Coronary artery (tissue), 2 donors: ENCODE measurements at places on chromosomes 16 and 17.

GRCh38 chr16:73053364-73054124 is 5.6 kb upstream of the ZFHX3 start:
- no peak for DNase-seq

GRCh38 chr17:81666092-81666341 is 388 bp downstream of the OXLD1 start:
- DNase-seq = no peak

DNA sequence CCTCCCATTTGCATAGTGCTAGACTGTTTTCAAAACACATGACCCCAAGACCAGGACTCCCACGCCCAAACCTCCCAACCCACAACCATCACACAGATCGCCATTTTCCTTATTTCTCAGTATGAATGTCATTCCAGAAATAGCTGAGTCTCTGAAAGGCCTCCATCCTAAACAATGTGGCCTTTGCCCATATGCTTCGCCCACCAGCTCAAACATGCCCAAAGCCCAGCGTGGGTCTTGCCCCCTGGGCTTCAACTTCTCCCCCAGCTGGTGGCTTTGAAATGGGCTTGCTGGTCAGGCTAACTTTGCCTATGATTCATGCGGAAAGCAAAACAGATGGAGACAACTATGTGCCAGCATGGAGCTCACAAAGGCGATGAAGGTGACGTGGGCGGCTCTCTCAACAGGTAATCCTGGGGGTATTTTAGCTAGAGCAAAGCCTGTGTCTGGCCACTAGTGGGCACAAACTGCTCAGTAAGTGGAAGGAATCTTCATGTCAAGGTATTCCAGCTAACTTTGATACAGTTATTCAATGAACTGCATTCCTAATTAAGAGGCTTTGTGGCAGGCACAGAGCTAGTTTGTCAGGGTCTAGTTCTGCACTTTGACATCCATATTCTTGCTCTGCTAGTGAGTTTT is 17.1 kb downstream of the PMP22 start:
- no peak for DNase-seq

DNA sequence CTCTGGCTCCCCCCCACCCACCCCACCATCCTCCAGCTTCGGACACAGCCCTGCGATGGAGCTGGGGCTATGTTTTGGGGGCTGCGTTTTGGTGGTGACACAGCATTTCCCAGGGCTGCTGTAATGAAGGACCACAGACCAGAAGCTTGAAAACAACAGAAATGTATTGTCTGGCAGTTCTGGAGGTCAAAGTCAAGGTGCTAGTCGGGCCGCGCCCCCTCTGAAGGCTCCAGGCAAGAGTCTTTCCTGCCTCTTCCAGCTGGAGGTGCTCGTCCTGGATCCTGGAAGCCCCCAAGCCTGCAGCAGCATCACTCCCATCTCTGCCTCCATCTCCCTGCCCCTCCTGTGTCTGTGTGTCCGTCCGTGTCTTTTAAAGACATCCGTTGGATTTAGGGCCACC is 50.8 kb downstream of the TBC1D16 start:
- no peak for DNase-seq

GRCh38 chr16:89201439-89202377 is 1.4 kb upstream of the SLC22A31 start:
- no peak for DNase-seq

DNA sequence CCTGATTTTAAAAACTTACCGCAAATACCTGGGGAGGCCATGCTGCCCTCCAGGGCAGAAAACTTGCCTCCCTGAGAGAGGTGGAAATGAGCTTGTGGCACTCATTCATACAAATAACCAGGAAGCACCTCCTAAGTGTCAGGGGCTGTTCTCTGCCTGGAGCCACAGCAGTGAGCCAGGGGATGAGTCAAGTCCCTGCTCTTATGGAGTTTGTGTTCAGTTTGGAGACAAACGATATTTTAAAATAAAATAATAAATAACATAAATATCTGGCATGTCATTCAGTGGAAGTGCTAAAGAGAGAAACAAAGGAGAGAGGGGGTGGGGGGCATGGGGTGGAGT is 313.8 kb downstream of the C16orf95 start:
- peak; percentile 41 for DNase-seq
